ENCODE measurements at places on chromosomes 1 and 21. TPM values are rescaled to one million over a fixed set of nuclear protein-coding genes. Genes with fewer than 3 reads are reported as not detected.

DNA sequence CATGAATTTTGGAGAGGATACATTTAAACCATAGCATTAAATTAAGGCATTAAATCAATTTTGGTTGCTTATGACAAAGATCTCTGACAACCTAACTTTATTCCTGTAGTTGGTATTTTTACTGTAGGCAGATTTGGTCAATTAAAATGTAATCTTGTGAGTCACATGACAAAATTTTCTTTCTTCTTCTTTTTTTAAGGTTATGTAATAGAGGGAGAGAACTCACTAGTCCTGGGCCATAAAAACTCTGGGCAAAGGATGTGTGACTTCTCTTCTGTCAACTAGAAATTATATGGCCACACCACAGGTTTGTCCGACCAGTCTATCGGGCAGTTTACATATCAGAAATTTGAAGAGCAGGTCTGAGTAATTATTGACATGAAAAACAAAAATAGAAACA, 181.4 kb downstream of the RYR2 start:
- DNase-seq, result no peak

DNA sequence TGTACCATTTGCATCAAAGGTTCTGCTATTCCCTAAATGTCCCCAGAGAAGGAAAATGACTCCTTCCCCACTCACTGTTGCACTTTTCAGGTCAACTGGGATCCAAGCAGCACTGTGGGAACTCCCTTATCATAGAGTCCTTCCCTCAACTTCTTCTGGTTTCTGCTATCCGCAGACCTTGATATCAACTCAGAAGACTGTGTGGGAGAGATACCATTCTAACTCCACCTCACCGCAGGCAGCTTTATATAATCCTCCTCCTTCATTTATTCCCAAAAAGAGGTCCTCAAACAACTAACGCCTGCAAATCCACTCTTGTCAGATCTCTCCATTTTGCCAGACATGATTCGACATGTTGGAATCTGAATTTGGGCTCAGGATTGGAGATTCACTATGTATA, 27.3 kb downstream of the LHX9 start:
- DNase-seq, result no peak

DNA sequence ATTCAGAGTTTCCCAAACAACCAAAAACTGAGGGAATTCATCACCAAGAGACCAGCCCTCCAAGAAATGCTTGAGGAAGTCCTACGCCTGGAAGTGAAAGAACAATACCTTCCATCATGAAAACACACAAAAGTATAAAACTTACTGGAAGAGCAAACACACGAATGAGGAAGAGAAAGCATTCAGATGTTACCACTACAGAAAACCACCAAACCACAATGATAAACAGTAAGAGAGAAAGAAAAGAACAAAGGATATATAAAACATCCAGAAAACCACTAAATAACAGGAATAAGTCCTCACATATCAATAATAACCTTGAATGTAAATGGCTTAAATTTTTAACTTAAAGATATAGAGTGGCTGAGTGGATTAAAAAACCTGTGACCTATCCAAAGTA, 58.5 kb upstream of the BCL10 start:
- DNase-seq, result no peak

OR10Z1 gene
- total RNA-seq, result not detected

SASS6 gene
- 2.3 TPM for total RNA-seq

GRCh38 chr1:24560361-24560760, 4.5 kb downstream of the NCMAP start:
- no peak for DNase-seq

- DNase-seq, result peak; percentile 36
Measured at GRCh38 chr1:153614189-153614900, 1.4 kb upstream of the S100A16 start.

SPATA17 gene
- total RNA-seq, result 0.43 TPM

- peak; percentile 35 for DNase-seq
Measured at GRCh38 chr1:56837244-56837939, 17.2 kb upstream of the C8A start.

DNA sequence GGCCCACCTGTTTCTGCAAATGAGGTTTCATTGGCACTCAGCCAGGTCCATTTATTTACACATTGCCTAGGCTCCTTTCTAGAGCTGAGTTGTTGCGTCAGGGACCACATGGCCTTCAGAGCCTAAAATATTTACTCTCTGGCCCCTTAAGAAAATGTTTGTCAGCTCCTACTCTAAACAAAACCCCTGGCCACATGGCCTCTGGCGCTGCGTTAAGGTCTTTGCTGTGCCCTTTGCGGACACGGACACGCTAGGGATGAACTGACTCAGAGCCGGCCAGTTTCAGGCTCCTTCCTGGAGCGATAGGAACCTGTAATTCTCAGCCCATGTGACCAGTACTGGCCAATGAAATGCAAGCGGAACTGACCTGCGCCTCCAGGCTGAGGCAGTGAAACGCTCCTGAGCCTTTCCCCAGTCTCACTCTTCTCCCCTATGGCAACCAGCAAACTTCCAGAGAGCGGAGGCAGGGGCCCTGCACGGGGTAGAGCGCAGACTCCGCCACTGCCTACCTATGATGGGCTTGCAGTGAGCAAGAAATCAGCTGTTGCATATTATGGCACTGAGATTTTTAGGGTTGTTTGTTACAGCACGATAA, 160.3 kb downstream of the ETS2 start:
- no peak for DNase-seq

- peak; percentile 58 for DNase-seq
Measured at GRCh38 chr21:39373634-39374033, 24.7 kb upstream of the HMGN1 start.

DNA sequence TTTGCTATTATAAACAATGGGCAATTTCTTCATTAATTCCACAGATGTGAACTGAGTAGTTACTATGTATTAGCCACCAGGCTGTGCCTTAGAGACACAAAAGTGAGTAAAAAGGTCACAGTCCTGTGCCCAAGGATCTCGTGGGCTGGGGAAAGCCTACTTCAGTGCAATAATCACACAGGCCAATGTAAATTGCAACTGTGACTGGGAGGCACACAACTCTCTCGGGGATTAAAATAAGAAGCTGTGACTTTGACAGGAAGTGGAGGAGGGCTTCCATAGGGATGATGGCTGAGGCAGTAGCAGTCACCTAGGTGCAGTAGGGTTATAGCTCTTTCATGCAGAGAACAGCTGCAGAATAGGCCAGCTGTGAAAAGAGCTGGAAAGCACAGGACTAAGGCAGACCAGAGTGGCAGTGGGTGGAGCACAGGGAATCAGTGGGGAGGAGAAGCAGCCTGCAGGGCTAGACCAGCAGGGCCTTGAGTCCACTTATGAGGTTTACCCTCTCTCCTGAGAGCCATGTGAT, 121.9 kb downstream of the MAB21L3 start:
- no peak for DNase-seq

- DNase-seq, result peak; percentile 40
Measured at GRCh38 chr1:163709636-163710035, 387.9 kb downstream of the NUF2 start.

IGSF21 gene
- total RNA-seq, result not detected

DNA sequence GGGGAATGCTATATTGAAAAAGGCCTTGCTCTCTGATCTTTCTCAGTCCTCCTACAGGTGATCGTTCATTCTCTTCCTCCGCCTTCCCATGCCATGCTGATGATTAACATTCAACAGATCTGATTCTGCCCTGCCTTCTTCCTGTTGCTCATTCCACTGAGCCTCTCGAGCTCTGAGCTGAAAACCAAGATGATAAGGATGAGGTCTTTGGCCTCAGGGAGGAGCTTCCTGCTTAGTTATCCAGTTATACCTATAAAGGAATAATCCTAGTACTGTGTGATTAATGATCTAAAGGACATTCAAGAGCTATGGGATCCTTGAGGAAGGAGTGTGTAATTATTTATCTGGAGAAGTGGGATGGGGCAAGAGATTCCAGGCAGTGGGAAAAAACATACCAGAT, 25.2 kb upstream of the MAP3K7CL start:
- peak; percentile 59 for DNase-seq

LAMC1 gene
- total RNA-seq, result 727 TPM

GRCh38 chr21:27648560-27648959, 681.7 kb upstream of the ADAMTS5 start:
- DNase-seq, result peak; percentile 93

Measured in GM23248 (cell line).